ENCODE measurements at places on chromosomes 7 and 10.

DNA sequence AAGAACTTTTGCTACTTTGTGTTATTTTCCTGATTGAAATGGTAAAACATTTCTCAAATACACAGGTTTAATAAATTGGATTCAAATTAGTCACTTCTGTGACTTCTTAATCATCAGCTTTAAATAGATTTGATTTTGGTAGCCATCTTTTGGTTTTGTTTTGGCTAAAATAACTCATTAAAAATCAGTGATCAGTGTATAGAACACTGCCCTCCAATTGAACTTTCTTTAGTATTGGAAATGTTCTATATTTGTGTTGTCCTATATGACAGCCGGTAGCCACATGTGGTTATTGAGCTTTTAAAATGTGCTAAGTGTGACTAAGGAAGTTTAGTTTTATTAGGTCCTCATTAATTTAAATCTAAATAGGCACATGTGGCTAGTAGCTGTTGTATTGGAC is 50.4 kb downstream of the GLCCI1 start:
- DNase-seq, result no peak

- DNase-seq, result peak; percentile 76
Observed at GRCh38 chr7:79386688-79387422, 66.6 kb downstream of the MAGI2 start.

- peak; percentile 69 for DNase-seq
Observed at GRCh38 chr10:27252267-27253000, 11.8 kb upstream of the ACBD5 start.

DNA sequence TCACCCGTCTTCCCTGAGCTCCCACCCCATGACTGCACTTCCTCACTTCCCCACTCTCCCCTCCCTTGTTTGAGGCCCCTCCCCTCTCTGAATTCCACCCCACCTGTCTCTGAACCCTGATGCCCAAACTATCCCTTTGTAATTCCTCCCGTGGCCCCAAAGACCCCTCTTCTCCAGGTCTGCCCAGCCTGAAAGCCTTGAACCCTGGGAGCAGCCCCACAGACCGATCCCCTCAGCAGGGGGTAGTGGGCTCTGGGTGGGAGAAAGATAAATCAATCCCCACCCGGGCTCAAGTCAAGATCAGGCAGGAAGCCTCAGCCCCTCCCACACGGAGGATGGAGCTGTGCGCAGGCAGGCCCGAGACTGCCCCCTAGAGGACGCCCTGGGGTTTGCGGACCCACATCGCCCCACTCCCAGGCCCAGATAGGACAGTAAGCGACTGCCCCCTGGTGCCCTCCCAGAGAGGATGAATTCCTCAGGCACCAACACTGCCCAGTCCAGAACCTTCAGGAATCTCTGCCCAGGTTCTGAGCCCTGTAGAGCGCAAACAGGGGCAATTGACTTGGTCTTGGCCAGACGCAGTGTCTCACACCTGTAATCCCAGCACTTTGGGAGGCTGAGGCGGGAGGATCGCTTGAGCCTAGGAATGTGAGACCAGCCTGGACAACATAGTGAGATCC is 11.7 kb downstream of the HSPB1 start:
- peak; percentile 95 for DNase-seq

- no peak for DNase-seq
Observed at GRCh38 chr7:100171840-100172239, 3.4 kb upstream of the GAL3ST4 start.

- no peak for DNase-seq
Observed at GRCh38 chr7:76198202-76198601, 3.5 kb upstream of the SRRM3 start.

DNA sequence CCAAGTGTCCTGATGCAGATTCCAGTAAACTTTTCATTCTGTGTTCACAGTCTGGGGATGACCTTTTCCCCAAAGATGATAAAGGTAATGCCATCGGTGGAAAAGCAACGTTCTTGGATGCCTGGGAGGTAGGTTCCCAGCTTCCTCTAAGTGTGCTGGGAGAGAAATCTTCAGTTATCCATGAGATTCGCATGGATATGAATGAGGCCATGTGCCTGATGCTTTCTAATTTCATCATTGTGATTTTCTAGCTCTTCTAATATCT is 5.5 kb downstream of the AKR1B10 start:
- no peak for DNase-seq

GRCh38 chr10:35598379-35598778 is 6.8 kb upstream of the GJD4 start:
- DNase-seq, result peak; percentile 27

DNA sequence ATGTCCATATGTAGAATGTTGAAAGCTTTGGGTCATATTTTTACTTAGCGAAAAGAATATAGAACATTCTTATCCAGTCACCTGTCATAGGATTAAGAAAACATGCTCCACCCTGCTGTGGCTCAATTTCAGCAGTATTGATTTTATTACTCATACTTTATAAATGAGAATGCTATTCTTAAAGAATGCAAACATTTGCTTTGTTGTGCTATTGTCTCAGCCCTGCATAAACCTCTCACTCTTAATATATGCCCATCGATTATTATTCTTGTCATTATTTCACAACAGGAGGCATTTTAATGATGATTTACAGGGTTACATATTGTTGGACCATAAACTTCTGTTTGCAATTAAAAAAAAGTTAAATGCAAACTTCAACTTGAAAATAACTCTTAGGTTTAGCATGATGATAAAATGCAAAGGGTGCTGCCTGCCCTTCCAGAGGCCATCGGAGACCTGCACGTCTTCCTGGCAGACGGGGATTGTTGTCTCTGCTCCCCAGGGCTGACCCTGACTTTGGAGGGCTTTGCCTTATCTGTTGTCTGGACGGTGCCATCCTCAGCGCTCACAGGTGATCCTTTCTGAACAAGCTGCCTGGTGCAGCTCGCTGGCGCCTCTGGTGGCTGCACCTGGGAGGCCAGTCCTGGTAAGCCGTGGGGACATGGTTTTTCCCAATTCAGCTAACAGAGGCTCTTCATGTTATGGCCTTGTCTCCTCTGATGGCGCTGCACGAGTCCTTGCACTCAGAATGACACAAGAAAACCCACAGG is 50.0 kb upstream of the SHH start:
- no peak for DNase-seq

DNA sequence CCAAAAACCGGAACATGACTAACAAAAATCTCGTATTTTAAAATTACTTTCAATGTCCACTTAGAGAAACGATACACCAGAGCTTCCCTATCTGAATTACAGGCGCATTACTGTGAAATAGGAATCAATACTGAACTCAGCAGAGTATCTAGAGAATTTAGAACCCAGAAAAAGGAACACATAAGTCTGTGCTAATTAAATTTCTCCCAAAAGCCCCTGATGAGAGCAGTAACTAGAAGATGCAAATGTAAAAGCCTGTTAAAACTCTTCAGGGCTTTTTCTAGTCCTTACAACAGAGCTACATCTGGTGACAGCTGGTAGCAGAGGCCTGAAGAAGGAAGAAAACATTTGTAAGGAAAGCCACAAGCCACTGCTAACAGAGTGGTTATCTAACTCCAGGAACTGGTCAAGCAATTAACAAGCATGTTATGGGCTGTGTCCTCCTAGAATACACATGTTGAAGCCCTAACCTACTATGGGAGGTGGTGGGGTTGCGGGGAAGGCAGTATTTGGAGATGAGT is 24.2 kb downstream of the ITIH5 start:
- no peak for DNase-seq

GRCh38 chr10:91104193-91105041 is 116.0 kb upstream of the PCGF5 start:
- DNase-seq, result peak; percentile 3

- DNase-seq, result no peak
Observed at GRCh38 chr7:102810916-102811315, 62.1 kb downstream of the FAM185A start.

DNA sequence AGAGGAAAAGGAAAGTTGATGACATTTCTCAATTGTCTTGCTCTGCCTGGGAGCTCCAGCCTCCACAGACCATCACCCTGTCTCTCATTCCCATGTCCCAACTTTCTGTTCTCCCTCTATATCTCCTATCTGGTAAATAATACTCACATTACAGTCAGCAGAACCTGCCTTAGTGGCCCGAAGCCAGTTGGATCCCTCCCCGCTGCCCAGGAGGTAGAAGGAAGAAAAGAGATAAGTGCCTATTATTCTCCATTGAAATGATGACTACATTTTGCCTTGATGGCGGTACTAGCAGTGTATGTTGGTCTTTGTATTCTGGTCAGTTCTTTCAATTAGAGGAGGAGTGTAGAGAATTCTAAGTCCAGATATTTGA is 91.9 kb downstream of the CSTF2T start:
- no peak for DNase-seq

- DNase-seq, result peak; percentile 54
Observed at GRCh38 chr10:102542800-102543418, 39.1 kb downstream of the SUFU start.

- peak; percentile 41 for DNase-seq
Observed at GRCh38 chr7:7795630-7796121, 77.3 kb upstream of the RPA3 start.

DNA sequence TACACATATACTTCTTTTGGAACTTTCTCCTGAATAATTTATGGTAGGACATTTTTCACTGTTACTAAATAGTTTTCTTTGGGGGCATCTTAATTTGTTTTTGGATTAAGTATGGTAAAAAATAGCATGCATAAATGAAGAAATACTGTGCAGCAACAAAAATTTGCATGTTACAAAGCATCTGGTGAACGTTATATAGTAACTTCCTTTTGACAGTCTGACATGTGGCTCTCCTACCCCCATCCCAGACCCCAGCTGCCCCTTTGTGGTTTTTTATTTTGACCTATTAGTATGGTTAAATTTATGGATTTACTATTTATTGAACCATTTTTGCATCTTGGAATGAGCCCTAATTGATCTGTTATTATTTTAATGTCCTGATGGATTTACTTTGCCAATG is 9.9 kb downstream of the TASOR2 start:
- DNase-seq, result no peak

DNA sequence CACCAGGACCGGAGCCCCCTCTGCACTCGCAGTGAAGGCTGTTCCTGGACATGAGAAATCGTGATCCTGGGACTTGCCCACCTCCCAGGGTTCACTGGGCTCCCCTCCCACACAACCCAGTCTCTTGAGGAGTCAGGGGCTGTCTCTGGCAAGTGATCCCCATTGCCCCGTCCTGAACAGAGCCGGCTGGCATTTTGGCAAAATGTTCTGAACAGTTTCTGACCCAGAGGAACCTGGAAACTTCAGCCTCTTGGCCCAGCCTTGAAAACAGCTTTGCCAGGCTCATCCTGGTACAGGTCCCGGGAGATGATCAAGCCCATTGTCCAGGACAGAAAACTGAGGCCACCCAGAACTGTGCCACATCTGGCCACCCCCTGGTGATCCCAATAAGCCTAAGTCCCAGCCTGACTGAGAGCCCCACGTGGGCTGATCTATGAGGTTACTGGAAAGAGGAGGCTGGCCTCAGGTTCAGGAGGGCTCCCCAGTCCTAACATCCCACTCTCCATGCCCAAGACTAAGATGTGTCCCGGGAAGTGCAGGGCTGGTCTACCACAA is 115.7 kb downstream of the OAT start:
- DNase-seq, result no peak

DNA sequence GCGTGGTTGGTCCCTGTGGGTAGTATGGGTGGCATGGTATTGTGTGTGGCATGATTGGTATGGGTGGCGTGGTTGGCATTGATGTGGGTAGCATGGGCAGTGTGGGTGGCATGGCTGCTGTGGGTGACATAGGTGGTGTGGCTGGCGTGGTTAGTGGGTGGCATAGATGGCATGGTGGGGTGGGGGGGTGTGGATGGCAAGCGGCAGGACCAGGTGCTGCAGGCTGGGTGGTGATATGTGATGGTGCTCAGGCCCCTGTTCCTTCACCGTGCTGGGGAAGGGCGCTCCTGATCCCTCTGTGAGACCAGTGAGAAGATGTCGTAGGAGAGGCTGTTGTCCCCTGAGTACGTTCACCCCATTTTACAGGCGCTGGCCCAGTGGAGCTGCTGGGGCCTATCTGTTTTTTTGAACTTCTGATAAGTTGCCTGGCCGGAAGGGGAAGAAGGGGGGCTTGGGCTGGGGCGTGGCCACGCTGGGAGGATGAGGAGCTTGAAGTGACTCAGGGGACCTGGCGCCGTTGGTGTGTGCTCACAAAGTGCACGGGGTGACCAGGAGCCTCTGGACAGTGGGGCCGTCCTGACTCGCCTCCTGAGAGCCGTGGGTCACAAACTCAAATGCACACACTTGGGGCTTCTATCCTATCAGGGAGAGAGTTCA is 17.5 kb downstream of the INPP5A start:
- DNase-seq, result no peak

- DNase-seq, result peak; percentile 16
Observed at GRCh38 chr7:112723416-112723815, 66.8 kb downstream of the TMEM168 start.

DNA sequence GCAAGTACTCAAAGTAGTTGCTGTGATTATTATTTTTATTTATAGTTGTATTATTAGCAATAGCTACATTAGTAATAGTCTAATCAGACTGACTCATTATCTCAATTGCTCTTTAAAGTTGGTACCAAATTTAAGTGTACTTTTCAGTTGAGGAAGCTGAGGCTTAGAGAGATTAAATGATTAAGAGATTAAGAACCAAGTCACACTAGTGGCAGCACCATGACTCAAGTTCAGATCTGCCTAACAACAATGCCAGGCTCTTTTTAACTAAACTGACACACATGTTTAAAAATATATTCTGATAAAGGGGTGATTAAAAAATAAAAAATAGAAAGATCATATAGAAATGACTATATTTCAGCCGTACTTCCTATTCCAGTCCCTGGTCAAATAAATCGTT is 42.0 kb downstream of the FZD1 start:
- no peak for DNase-seq

DNA sequence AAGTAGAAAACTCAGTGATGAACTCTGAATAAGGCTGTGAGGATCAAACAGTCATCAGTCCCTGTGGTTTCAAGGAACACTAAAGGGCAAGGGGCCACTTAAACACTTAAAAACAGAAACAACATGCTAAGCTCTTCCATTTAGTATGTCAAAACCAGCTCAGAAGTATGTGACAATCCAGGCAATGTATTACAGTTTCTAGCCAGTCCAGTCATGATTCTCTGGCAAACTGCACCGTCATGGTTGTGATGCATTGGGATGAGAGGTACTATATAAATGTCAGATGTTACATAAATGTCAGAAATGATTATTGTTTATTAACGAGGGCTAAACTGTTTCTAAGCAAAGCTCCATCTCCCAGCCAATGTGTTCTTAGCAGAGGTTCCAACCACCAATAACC is 4.7 kb upstream of the CREB5 start:
- DNase-seq, result peak; percentile 65

DNA sequence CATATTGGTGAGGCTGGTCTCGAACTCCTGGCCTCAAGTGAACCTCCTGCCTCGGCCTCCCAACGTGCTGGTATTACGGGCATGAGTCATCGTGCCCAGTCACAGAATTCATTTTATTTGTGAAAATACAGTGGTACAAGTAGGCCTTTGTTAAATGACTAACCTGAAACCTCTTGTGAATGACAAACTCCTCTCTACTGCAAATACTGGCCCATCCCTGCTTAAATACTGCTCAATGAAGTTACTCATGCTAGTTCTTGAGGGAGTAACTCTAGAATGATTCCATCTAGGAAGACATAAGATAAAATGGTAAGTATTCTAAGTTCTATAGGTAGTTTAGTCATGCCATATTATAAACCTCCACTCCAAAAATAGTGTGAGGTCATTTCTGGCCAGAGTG is 80.7 kb downstream of the UBE2H start:
- DNase-seq, result no peak
